ENCODE measurements at places on chromosomes 4 and X. TPM values are rescaled to one million over a fixed set of nuclear protein-coding genes. Genes with fewer than 3 reads are reported as not detected.

Gene VSIG4
- total RNA-seq = 18.6 TPM

Gene TMSB15A
- not detected for total RNA-seq

Gene ZAR1
- total RNA-seq = not detected

Gene KDR
- total RNA-seq = 7.2 TPM

Gene MAGIX
- total RNA-seq = 8.0 TPM

Gene GPR173
- 0.21 TPM for total RNA-seq

Gene ZRSR2
- total RNA-seq = 11.5 TPM

Gene RASGEF1B
- total RNA-seq = 56.9 TPM

Gene ATP2B3
- not detected for total RNA-seq

Gene PDLIM5
- total RNA-seq = 131 TPM

Gene NDP
- 0.36 TPM for total RNA-seq

Gene CABS1
- total RNA-seq = not detected

Gene ARAP2
- total RNA-seq = 88.2 TPM

Gene PDGFRA
- total RNA-seq = 17.7 TPM

Gene PNMA3
- 0.38 TPM for total RNA-seq

Gene GPRASP3
- 5.1 TPM for total RNA-seq

Gene VEGFD
- total RNA-seq = not detected
